ENCODE measurements at places on chromosomes 2 and 18.

GRCh38 chr2:50723286-50723938 lies 308.5 kb downstream of the NRXN1 start:
- DNase-seq, result no peak

- DNase-seq, result peak; percentile 97
Measured at GRCh38 chr2:28621172-28622100, 125.6 kb downstream of the PLB1 start.

DNA sequence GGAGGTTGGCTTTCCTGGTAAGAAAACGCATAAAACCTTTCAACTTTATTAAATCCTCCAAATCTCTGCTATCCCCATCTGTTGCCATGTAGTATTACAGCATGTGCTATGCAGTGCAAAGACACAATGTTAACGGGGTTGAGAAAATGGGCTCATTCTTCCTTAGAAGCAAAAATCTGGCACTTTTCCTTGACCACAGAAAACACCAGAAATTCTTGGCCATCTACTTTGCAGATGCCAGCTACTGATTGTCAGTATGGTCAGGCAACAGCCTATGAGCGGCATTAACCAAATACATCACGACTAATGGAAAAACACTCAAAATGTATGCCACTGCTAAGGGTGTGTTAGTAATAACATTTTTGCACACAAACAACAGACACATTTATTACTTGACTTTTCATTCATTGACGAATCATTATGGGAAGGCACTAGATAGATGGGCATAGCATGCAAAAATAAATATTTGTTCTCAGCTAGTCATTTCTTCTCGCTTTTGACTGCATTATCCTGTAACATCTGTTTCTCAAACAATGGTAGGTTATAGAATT lies 65.2 kb upstream of the CRIM1 start:
- no peak for DNase-seq

DNA sequence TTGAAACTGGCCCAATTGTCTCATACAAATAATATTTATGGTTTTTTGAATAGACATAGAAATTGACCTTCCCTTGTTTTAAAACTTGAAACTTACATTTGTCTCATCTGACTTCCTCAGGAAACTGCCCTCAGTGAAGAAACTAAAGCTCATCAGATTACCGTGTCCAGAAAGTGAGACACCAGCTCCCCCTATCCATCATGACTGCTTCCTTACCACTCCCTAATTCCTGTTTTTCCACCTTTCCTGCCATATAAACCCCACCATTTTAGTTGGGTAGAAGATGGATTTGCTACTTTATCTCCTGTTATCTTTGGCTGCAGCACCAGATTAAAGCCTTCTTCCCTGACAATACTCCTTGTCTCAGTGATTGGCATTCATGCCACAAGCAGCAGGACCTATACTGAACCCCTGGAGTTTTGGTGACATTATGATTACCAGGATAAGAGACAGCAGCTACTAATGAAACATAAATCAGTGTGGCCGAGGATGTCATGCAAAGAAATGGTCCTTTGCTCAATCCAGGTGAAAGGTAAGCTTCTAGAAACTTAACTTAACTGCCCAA lies 1627.6 kb upstream of the ZEB2 start:
- no peak for DNase-seq

DNA sequence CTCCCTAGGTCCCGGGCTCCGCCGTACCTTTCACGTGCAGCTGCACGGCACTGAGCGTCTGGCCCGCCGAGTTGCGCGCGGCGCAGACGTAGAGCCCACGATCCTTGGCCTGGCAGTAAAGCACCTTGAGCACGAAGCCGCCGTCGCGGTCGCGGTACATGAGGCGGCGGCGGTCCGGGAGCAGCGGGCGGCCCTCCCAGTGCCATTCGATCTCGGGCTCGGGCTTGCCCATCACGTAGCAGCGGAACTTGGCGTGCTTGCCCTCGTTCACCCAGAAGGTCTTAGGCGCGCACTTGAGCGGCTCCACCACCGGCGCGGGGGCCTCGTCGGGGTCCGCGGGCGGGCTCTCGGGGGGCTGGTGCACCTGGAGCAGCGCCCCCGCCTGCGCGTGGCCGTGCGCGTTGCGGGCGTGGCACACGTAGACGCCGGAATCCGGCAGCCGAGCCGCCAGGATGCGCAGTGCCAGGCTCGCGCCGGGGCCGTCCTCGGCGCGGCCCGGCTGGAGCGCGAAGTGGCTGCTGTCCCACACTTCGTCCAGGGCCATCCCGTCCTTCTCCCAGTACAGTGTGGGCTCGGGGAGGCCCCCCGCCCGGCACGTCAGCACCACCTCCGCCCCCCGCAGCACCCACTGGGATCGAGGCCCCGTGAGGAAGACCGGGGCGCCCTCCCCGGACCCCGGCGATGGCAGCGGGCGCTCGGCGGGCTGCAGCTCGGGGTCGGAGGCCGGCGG lies 980 bp downstream of the OBSL1 start:
- DNase-seq, result peak; percentile 21
